Psoas muscle (tissue), 8 donors: ENCODE measurements at places on chromosomes 16 and 17.

GRCh38 chr16:69064764-69065313, 40.6 kb upstream of the HAS3 start:
- DNase-seq, result peak; percentile 81

DNA sequence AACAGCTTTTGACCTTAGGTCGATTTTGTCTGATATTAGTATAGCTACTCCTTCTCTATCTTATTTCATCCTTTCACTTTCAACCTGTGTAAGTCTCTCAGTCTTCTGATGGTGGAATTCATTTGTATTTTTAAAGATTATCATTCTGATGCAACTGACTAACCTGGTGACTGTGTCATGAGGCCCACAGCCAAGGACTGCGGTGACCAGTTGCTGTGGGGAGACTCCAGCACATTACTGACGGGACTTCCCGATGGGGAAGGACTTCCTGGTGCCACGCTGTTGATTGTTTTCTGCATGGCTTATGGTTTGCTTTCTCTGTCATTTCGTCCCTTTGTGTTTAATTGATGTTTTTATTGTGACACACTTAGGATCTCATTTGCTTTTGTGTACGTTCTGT, 34.2 kb downstream of the RMI2 start:
- DNase-seq, result no peak

- DNase-seq, result no peak
These were observed 44.7 kb downstream of the PSME3IP1 start for GRCh38 chr16:57140931-57141668.

DNA sequence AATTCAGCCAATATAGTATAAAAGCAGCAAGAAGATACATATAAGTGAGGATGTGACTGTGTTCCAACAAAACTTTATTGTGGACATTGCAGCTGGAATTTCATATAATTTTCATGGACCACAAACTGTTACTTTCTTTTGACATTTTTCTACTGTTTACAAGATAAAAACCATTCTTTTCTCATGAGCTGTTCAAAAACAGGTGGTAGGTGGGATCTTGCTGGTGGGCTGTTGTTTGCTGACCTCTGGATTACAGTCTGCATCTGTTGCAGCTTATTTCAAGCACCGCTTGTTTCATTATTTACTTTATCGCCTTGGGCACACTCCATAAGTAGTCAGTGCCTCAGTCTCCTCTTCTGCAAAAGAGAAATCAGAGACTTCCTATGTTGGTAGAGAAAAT, 99.5 kb downstream of the CDH13 start:
- DNase-seq, result no peak

DNA sequence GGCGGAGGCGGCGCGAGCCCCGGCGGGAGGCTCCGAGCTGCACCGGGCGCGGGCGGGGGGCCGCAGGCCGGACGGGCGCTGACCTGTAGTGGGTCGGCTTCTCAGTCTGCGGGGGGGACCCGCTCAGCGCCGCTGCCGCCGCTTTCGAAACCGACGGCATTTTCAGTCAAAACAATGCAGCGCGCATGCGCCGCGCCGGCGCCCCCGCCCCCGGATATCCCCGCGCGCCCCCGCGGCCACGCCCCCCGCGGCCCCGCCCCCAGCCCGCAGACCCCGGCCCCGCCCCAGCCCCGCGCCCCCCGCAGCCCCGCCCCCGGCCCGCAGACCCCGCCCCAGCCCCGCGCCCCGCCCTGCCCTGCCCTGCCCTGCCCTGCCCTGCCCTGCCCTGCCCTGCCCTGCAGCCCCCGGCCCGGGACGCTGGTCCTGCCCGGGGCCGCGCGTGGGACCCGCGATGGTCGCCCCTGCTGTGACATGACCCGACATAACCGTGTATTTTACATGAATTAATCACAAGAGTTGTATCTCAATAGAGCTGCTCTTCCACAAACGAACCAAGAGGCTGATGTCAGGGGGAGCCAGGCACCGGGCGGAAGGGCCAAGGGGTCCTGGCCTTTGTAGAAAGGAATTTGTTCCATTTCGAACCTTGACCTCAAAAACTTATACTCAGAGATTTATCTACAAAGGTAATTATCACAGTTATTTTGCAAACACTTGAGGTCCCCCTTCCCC, at the start of gene UNKL:
TSS of gene UNKL (minus strand) at position 173 of the 729 bp plus-strand sequence. CDS start at position 160, 13 bp downstream.
- DNase-seq, result peak; percentile 90

GRCh38 chr17:47888293-47888692, 7.7 kb upstream of the SP2 start:
- no peak for DNase-seq
